ENCODE measurements at places on chromosomes 11 and 22. TPM values are rescaled to one million over a fixed set of nuclear protein-coding genes. Genes with fewer than 3 reads are reported as not detected.

Gene PRG2
- 2.0 TPM for total RNA-seq

Gene KCNQ1
- 17.4 TPM for total RNA-seq

Gene C11orf21
- 3.2 TPM for total RNA-seq

Gene POLD4
- 15.9 TPM for total RNA-seq

Gene RIBC2
- total RNA-seq = 3.2 TPM

Gene TTC36
- 4.2 TPM for total RNA-seq

Gene OR8G5
- not detected for total RNA-seq

Data from metanephros (tissue), 2 donors.